ENCODE measurements at places on chromosomes 5 and 9. TPM values are rescaled to one million over a fixed set of nuclear protein-coding genes. Genes with fewer than 3 reads are reported as not detected.

The OR1J2 gene
- not detected for total RNA-seq

The TMOD1 gene
- total RNA-seq: 0.15 TPM

GRCh38 chr5:6729386-6730310 is 16.4 kb downstream of the TENT4A start:
- DNase-seq: no peak

DNA sequence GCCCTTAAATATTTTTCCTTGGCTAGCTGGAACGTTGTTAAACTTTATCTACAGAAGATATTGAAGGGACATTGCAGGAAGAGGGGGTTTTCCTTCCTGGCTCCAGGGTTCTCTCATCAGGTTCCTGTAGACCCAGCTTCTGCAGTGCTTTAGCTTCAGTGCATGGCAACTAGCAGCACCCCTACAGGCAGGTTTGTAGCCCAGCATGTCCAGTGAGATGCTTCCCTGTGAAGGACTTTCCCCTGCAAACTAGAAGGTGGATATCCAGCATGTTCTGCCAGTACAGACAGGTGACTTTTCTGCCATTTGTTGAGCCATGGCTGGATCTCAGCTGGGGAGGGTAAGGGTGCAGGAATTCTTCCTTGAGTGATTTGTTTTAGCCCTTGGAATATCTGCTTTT is 10.4 kb downstream of the CCL28 start:
- no peak for DNase-seq

- DNase-seq: no peak
These were observed 356.7 kb downstream of the NDUFS4 start for GRCh38 chr5:53917095-53917494.

DNA sequence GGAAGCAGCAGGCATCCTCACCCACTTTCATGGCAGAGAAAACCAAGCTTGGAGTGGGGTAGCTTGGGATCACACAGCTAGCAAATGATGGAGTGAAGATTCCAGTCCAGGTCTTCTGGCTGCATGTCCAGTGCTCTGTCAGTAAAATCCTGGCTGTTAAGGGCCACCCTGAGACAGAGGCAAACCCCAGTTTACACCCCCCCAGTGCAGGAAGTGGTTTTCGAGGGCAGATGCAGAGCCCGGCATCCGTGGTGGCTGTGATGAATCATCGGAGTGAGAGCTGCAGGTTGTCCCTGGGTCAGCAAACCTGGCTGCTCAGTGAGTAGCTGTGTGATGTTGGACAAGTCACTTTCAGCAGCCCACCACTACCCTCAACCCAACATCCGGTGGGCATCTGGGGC is 115.4 kb downstream of the RGS3 start:
- DNase-seq: peak; percentile 41

The RELL2 gene
- 4.3 TPM for total RNA-seq

The SLC28A3 gene
- total RNA-seq: 2.3 TPM

DNA sequence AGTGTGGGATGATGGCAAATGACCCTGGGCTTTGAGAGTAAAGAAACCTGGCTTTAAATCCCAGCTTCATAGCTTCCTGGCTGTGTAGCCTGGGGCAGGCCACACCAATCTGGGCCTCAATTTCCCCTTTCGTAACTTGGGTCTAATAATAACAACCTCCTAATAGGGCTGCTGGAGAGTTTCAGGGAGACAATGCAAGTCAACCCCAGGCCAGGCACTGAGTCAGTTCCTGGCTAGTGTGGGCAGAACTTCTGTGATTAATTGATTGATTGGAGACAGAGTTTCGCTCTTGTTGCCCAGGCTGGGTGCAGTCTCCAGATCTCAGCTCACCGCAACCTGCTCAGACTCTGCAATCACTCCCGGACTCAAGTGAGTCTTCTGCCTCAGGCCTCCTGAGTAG is 3.3 kb upstream of the SH2D3C start:
- DNase-seq: no peak

DNA sequence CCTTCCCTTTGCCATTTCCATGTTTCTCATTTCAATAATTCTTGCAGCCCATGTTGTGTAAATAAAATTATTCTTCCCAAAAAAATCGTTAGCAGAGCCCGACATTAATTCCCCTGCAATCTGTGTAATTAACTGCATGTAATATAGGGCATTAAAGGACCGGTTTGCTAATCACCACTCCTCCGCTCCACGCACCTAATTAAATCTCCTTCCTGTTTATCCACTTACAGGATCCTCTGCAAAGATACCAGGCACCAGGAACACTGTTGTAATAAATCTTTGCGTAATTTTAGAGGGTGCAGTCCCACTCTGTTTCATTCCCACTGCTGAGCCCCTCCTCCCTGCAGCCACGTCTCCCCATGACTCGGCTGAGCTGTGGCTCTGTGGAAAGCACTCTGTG is 105.0 kb upstream of the PPP1R26 start:
- DNase-seq: no peak

The ERGIC1 gene
- 57.8 TPM for total RNA-seq

DNA sequence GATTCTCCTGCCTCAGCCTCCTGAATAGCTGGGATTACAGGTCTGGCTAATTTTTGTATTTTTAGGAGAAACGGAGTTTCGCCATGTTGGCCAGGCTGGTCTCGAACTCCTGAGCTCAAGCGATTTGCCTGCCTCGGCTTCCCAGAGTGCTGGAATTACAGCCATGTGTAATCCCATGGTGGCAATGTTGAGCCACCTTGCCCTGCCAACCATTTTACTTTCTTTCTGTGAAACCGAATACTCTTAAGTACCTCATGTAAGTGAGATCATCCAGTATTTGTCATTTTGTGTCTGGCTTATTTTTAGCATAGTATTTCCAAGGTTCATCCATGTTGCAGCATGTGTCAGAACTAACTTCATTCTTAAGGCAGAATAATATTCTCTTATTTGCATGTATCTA is 8.2 kb downstream of the PRRC2B start:
- DNase-seq: no peak

The CTSV gene
- total RNA-seq: 3.8 TPM

- no peak for DNase-seq
These were observed 133.9 kb downstream of the DROSHA start for GRCh38 chr5:31397926-31398557.

DNA sequence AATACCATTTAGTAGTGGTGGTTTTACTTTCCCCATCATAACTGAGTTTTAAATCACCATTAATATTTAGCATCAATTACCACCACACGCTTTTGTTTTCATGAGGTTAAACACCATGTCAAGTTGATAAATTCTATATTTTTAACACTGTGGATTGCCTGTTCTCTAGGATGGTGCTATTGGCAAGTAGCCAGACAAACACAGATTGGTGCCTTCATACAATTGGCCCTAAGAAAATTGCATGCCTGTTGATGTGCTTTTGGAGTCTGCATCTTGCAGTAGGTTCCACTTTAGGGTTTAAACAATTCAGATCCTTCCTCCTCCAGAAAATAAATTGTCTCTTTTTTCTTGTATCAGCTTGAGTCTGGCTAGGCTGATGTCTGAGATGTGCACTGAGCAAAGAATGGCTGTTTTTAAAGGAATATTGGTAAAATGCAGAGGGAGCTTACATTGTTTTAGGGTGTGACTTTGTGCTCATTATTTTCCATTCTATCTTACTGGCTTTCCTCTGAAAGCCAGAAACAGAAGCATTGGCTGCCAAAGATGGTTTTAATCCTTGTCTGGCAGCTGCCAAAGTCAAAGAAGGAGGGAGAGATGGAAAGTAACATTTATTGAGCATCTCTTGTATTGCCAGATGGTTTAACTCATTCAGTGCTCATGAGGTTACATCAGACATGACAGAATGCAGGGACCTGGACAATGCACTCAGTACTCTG is 19.6 kb upstream of the MAN2A1 start:
- no peak for DNase-seq

The MYMK gene
- total RNA-seq: not detected

The RNF180 gene
- 4.0 TPM for total RNA-seq

DNA sequence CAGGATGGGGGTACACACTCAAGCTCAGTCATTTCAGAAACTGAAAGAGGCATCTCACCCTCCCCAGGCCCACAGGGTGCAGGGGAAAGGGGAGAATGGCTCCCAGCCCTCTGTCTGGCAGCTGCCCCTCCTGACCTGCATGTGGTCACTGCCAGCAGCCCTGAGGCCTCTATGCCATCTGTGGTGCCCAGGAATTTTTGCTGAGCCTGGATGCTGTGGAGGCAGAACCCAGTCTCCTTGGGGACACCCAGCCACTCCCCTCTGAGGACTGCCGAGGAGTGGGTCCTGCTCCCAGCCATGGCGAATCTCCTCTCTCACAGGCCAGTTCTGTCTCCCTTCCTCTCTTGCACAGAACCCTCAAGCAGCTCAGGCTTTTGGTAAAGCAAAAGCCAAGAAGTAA is 104.0 kb upstream of the ALDH1B1 start:
- DNase-seq: no peak

DNA sequence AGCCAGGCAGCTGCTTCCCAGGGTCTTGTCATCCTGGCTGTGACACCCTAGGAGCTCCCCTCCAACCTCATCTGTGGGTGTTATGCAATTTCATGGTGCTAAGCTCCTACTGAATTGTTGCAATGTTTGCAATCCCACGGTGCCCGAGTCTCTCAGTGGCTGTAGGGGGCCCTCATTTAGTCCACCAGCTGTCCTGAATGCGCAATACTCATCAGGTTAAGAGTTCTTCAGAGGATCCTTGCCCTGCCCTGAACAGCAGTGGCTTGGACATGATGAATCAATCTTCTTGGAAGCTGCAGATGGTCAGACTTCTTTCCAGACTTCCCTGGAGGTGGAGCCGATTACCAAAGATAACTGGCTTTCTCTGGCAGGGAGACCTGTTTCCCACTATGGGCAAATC is 584.1 kb downstream of the CCDC171 start:
- DNase-seq: no peak

The CCL27 gene
- total RNA-seq: not detected

- DNase-seq: no peak
These were observed 48.9 kb downstream of the GNAQ start for GRCh38 chr9:77982581-77983319.

The CDX1 gene
- total RNA-seq: not detected

The HBEGF gene
- total RNA-seq: 24.6 TPM

DNA sequence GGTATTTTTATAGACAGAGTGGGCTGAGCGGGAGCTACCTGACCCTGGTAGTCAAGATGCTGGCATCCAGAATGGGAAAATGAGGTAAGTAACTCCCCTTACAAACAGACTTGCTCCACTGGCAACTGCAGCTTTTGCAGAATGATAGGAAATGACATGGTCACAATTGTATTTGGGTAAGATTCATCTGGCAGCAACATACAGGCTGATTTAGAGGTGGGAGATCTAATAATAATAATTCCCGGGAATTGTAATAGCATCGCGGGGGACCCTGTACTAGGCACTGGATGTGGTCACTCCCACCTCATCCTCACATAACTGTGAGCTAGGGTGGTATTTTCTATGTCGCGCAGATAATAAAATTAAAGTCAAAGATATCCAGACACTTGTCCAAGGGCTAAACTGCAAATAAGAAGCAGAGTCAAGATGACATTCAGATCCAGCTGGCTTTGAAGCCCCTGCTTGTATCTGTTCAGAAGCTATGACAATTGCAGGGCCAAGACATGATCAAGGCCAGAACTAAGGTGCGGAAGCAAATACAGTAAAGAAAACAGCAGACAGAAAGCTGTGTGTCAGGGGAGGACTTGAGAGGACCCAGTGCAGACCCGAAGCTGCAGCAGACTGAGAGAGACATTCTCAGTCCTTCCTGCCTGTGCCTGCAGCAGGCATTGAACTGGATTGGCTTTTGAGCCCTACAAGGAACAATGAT is 507.2 kb downstream of the BNC2 start:
- DNase-seq: no peak

- no peak for DNase-seq
These were observed 111.7 kb upstream of the NEK6 start for GRCh38 chr9:124146031-124146561.

DNA sequence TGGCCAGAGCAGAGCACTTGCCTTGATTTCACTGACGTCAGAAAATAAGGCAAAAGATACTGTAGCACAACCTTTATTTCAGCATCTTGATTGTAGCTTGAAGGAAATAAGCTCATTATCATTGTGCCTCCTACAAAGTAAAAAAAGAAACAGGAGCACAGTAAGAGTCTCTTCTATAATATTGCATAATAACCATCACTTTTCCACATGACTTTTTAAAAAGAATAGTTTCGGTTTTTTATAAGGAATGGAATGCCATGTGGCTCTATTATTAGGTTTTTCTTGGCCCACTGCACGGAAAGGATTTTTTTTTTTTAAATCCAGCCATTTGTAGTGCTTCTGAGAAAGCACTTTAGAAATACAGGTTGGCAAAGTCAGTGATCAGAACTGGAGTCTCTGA is 655.3 kb downstream of the LRRC70 start:
- no peak for DNase-seq

GRCh38 chr5:155750101-155750500 is 576.9 kb upstream of the SGCD start:
- no peak for DNase-seq

DNA sequence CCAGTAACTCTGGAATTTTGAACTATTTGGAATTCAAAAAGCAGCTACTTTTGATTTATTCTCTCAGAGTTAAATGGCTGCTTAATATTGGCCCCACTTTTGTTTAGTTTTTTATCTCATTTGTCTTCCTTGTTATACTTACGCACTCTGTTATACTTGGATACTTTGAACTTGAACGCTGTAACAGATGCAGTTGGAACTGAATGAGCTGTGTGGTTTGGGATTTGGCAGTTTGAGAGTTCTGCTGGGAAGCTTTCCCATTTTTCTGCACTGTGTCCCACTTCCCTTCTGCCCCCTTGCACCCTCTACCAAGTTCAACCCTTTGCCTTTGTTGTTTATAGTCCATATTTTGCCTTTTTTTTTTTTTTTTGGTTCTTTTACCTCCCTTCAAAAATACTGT is 3.8 kb downstream of the RHOBTB3 start:
- DNase-seq: no peak

The NEUROG1 gene
- not detected for total RNA-seq

All from esophagus squamous epithelium (tissue), 5 donors.